Activated CD4-positive, alpha-beta T cell treated with anti-CD3 and anti-CD28 coated beads, Interleukin-2, amount 10 ng/mL, durations not matched to agents 7 days and 5 days (primary cell): ENCODE measurements at places on chromosomes 12 and 14.
A peak's percentile ranks its signal among the peaks of the same experiment; 100 is the strongest.

- no peak for DNase-seq
Observed at GRCh38 chr12:115232455-115233156, 548.6 kb upstream of the TBX3 start.

- DNase-seq: peak; percentile 17
Observed at GRCh38 chr12:102964872-102965271, 7.4 kb downstream of the ASCL1 start.

- no peak for DNase-seq
Observed at GRCh38 chr12:75783093-75783877, 248.3 kb downstream of the PHLDA1 start.

DNA sequence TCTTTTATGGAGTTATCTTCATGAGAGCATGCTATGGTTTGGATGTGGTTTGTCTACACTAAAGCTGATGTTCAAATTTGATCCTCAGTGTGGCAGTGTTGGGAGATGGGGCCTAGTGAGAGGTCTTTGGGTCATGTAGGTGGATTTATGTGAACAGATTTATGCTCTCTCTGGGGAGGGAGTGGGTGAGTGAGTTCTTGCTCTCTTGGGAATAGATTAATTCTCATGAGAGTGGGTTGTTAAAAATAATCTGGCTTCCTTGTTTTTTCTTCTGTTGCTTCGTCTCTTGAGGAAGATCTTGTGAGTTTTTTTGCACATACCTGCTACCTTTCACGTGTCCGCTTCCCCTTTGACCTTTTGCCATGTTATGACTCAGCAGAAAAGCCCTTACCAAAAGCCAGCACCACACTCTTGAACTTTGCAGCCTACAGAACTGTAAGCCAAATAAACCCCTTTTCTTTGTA, 20.5 kb downstream of the DERA start:
- no peak for DNase-seq

- DNase-seq: no peak
Observed at GRCh38 chr14:89498878-89499277, 81.8 kb upstream of the FOXN3 start.

DNA sequence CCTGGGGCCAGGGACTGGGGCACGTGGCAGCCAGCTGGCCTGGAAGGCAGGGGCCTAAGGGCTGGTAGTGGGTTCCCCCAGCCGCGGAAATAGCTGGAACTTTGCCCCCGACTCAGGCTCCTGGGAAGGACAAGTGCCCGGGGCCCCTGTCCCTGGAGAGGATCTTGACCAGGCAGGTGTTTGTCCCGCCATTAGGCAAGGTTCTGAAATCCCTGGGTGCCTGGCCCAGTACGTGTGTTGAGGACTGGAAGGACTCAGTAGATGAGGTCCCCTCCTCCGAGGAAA, 94.2 kb downstream of the B4GALNT3 start:
- no peak for DNase-seq

DNA sequence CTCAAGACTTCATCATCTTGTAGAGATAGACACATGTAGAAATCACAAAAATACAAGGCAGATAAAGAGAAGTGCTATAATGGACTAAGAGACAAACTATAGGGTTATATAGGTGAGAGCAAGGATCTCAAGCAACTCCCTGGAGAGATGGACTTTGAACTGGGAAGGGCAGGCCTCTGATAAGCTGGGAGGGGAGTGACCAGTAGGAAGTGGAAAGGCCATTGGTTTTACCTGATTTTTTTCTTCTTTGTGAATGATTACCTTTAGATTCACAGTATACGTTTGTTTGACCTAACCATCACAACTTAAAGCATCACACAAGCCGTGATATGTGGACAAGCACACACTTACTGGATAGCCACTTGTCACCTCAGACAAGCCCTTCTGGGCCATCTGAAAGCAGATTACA, 5.2 kb upstream of the TEP1 start:
- DNase-seq: no peak

GRCh38 chr12:51694146-51694545, 103.1 kb downstream of the SCN8A start:
- no peak for DNase-seq

DNA sequence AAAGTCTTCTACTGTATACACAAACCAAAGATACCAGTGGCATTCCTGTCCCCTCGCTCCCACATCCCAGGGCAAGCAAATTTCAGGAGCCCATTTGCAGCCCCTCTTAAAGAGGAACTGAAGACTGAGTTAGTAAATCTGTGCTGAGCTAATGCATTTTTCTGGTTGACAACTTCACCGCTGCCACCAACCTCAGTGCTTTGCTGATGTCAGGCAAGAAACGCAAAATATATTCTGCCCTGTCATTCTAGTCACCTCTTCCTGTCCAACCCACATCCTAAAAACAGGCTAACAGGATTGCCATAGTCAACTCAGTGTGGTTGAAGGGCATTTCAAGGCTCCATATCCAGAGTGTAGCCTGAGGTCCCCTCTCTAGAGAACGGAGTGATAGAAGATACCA, 59.4 kb upstream of the FICD start:
- no peak for DNase-seq

DNA sequence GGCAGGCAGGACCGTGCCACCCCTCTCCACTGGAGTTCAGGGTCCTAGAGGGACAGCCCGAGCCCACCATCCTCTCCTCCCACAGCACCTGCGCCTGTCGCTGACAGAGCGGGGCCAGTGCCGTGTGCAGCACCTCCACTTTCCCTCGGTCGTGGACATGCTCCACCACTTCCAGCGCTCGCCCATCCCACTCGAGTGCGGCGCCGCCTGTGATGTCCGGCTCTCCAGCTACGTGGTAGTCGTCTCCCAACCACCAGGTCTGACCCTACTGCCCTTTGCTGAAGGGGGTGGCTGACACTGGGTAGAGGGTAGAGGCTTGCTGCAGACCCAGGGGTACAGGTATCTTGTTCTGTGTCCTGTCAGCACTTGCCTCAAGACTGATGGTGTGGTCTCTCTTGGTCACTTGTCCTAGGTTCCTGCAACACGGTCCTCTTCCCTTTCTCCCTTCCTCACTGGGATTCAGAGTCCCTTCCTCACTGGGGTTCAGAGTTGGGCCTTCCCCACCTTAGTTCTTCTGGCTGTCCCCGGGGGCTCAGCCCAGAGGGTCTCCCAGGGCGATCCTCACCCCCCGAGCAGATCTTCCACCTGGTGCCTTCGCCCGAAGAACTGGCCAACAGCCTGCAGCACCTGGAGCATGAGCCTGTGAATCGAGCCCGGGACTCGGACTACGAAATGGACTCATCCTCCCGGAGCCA, 42.0 kb downstream of the SH2B3 start:
- no peak for DNase-seq

DNA sequence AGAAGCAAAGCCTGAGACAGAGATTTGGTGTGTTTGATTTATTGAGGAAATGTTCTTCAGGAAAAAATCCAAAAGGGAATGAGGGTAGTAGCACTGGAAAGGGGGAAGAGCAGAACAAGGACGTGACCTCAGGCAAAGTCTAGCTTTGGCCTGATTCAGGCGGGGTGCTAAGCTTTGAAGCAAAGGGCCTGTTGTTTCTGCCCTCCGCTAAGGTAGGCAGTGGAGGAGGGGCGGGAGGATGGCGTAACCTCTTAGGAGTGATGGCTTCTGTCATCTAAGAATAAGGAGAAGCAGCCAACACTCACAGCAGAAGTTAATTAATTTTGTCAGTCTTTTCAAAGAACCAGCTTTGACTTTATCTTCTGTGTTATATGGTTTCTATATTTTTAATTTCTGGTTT, 20.4 kb downstream of the ABHD12B start:
- no peak for DNase-seq

- no peak for DNase-seq
Observed at GRCh38 chr14:22478247-22478646, 110.8 kb downstream of the DAD1 start.

DNA sequence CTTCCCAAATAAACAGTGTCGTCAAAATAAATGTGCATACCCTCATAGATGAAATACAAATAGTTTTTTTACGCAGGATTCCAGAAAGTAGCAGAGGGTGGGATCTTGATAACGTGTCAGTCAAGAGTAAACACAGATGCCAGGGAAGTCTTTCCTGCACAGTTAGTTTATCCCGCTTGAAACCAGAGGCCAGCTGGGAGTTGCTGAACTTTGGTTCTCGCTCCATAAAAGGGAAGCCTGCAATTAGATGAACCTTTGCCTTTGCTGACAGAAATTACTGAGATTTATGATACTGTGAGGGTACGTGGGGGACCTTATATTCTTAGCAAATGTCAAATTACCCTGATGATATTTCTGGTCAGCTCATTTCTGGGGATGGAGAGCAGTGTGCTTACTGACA, 18.9 kb downstream of the FAR2 start:
- no peak for DNase-seq

GRCh38 chr12:49364989-49365388, 2.3 kb upstream of the SPATS2 start:
- no peak for DNase-seq

DNA sequence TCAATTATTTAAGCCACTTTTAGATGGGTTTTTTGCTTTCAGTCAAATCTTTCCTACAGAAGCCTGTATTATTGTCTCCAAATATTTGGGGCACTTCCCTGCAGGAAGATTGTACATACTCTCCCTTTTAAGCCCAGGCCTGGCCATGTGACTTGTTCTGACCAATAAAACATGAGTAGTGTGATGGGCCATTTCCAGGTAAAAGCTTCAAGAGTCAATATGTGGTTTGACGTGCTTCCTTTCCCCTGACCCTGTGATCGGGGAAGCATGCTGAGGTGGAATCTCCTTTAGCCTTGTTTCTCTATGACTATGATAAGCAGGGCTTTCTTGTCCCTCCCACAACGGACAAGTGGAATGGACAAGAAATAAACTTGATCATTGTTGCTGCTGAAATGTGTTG, 14.2 kb upstream of the NIN start:
- DNase-seq: no peak

- no peak for DNase-seq
Observed at GRCh38 chr14:31659278-31659677, 98.1 kb downstream of the NUBPL start.

DNA sequence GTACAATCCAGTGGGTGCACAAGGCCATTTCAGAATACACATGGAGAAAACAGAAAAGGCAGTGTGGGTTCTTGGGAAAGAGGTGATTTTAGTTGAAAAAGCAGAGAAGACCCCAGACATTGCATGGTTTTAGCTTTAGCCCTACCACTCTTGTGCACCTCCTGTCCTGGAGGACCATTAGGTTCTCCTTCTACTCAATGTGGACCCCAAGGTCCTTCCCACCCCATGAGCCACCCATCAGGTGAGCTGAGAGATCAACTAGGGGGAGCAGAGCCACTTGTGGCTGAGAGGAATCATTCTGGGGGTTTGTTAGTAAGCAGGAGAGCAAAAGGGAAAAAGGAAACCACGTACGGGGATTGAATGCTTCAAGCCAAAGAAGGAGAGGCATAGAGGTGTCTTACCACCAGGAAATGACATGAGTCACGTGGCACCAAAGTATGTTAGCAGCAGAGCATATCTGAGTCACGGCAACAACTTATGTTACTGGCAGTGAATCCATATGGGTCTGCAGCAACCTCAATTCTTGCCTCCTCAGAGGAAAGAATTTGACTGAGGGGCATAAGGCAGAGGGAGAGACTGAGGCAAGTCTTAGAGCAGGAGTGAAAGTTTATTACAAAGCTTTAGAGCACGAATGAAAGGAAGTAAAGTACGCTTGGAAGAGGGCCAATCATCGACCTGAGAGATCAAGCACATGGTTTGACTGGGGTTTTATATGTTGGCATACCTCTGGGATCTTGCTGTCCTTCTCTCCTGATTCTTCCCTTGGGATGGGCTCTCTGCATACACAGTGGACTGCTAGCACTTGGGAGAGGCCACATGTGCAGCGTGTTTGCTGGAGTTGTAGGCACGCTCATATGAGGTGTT, 73.9 kb downstream of the HSD17B6 start:
- peak; percentile 53 for DNase-seq

DNA sequence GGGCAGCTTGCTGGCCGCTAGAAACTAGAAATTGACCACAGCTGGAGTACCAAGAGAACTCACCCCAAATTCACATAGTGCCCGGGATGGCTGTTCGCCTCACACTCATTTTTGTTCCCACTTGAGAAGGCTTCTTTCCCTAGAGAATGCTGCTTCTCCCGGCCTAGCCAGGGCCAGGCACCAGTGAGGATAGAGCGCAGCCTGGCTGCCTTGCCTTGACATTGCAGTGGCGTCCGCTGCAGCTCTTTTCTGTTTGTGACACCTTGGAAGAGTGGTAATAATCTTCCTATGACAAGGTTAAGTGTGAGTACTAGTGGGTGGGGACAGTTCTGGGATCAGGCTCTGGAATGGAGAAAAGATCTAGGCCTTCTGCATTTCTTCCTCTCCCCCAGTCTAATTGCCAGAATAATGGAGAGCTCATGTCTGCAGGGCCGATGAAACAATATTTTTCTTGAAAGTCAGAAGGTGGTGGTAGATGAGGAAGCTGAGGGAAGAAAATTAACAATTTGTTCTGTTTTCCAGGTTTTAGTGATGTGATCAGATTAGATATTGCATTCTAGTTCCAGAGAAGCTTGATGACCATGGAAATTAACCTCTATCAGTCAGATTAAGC, 3.7 kb downstream of the TMEM253 start:
- DNase-seq: peak; percentile 68

GRCh38 chr12:63302269-63302940, 151.4 kb upstream of the AVPR1A start:
- no peak for DNase-seq

DNA sequence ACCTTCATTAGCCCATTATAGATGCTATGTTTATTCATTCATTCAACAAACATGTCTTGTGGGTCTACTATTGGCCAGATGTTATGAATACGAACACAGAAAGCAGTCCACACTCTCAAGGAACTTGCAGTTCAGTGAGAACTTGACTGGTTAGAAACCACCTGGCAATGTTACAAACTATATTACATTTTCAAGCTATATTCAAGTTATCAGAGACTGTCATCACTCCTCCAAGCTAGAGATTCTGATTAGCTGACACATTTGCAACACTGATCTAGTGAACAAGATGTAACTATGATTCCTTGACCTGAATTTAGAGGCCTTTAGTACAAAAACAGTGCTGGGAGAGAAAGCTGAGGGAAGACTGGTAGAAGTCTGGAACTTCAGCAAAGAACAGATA, 170.7 kb upstream of the EEA1 start:
- no peak for DNase-seq

DNA sequence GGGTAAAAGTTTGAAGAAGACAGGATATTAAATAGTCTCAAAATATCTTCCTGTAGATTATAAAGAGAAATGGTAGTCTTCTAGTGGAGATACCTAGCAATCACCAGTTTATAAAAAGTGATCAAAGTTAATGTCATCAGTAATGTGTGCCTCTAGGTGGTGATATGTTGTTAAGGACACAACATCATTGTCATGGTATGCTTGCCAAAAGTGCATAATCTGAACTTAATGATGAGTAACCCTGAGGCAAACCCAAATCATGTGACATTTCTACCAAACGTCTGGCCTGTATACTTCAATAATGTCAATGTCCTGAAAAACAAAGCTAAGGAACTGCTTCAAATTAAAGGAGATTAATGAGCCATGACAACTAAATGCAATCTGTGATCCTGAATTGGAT, 214.7 kb downstream of the PHLDA1 start:
- DNase-seq: no peak

DNA sequence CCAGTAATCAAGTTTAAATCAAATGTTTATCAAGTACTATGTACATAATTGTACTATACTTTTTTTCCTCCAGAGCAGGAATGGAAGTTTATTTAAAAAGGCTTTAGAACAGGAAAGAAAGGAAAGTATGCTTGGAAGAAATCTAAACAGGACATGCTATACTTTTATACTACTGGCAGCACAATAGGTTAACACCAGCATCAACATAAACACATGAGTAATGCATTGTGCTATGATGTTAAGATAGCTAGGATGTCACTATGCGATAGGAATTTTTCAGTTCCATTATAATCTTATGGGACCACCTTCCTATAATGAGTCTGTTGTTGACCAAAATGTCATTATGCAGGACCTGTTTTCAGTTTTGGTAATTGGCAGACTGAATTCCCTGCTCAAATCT, 41.5 kb upstream of the ANKS1B start:
- DNase-seq: no peak

- no peak for DNase-seq
Observed at GRCh38 chr12:20757-21156, 45.8 kb upstream of the IQSEC3 start.
